NCI-H1105 (cell line): ENCODE measurements at places on chromosomes 12 and 14.

DNA sequence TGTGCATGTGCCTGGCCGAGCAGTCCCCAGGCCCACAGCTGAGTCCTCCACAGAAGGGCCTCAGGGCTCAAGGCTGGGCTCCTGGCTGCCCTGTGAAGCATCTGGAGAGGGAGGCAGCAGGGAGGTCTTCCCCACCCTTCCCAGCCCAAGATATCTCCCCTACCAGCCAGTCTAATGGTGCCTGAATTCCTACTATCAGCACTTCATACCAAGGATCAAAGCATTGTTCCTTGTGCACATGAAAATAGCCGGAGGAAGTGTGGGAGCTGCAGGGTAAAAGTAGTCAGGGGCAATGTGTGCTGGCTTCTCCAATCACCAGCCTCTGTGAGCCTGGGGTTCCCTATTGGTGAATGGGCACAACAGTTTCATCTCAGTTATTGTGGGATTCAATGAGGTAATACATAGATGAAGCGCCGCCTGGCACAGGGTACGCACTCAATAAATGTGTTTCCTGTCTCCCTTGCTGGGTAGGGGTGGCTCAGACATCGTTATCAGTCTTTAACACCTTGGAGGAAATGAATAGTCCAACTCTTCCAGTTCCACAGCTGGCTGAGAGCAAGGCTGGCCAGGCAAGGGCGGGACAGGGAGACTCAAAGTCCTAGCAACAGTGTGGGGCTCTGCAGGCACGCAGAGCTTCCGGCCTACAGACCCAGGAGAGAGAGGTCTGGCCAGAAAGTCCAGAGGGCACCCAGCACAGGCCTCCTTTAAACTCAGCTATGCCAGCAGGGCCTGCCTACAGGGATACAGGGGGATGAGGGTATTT, 39.1 kb upstream of the PNMA1 start:
- no peak for DNase-seq

GRCh38 chr14:20679907-20680306, 4.5 kb upstream of the RNASE4 start:
- DNase-seq: no peak

GRCh38 chr12:82942991-82943401, 256.3 kb downstream of the TMTC2 start:
- DNase-seq: no peak

GRCh38 chr12:66668311-66668710, 10.6 kb downstream of the GRIP1 start:
- DNase-seq: peak; percentile 53

GRCh38 chr14:78075555-78076277, 94.5 kb upstream of the NRXN3 start:
- DNase-seq: no peak

- peak; percentile 31 for DNase-seq
These were observed 169.0 kb upstream of the EEA1 start for GRCh38 chr12:93098077-93098476.
